Stimulated activated effector memory CD8-positive, alpha-beta T cell treated with anti-CD3 and anti-CD28 coated beads, Interleukin-12 subunit alpha, Interleukin-12 subunit beta, amount 100 ng/mL, for 72 hours (primary cell): ENCODE measurements at places on chromosomes 6 and 20.
A peak's percentile ranks its signal among the peaks of the same experiment; 100 is the strongest.

GRCh38 chr20:60904730-60905129 lies 347.3 kb upstream of the CDH4 start:
- no peak for DNase-seq

DNA sequence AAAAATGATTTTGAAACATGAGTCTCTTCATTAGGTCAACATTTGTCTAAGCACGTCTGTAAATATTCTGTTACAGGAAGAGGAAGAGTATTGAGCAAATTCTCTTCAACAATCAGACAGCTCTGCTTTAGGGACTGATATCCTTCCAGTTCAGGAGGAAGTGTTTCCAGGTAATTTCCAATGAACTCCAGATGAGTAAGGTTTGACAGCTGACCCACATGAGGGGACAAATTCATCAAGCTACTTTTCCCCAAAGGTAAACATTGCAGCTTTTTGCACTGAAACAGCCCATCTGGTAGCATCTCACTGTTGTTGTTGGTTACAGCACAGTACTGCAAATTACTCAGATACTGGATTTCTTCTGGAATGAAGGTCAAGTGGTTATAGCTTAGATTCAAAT lies 18.1 kb downstream of the ENPP1 start:
- DNase-seq: no peak

DNA sequence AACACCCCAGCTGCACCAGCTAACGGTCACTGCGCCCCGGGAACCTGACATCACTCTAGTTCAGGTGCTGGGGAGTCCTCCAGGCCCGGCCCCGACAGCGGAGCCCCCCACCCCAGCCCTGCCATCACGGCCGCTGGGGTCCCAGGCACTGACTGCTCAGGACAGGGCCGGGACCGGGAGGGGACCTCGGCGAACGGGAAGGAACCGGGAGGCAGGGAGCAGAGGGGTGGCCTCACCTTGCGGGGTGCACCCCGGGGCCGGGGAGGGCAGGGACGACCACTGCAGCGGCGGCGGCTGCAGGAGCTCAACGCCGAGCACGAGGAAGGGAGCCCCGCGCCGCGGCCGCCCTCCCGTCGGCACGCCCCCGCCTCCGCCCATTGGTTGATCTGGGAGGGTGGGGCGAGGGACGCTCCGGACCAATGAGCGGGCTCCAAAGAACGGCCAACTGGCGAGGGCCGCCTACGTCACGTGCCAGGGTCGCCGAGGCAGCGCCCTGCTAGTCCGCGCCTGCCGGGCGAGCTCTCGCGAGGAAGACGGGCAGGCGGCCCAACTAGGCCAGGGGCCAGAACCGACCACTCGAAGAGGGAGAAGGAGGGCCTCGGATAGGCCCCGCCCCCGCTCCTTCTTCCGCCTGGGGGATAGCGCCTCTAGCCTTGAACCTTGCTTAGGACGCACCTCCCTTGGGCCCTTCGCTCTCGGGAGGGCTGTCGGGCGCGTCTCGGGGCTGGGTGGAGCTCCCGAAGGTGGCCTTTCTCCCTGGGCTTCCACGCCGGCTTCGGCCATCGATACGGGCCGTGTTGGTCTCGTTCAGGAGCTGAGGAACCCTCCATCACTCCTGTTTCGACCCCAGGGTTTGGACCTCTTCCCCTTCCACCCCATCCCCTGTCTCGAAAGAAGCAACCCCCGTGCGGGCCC lies at the start of gene ADISSP:
Gene ADISSP (minus strand): TSS at position 327 of the 915 bp plus-strand sequence. CDS start 7,653 bp downstream, outside the sequence.
- peak; percentile 97 for DNase-seq

DNA sequence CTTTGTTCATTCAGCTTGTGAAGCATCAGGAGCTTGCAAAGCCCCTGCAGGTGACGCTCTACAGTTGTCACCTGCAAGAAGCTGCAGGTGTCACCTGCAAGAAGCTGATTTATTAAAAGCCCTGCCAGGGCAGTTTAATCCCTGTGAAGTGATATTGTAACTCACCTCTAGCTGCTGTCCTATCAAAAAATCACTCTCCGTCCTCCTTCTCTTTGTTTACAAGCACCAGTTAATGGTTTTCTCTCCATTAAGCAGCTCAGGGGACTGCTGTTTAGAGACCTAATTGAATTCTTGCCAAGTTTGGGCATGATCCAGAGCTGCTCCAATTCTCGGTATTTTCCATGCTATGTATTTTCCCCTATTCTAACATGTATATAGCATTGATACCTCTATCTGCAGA lies 345.9 kb downstream of the ARHGAP18 start:
- no peak for DNase-seq

GRCh38 chr20:24892522-24892921 lies 56.5 kb upstream of the CST7 start:
- DNase-seq: no peak

- DNase-seq: no peak
Measured at GRCh38 chr20:19652591-19653026, 105.4 kb upstream of the RIN2 start.

DNA sequence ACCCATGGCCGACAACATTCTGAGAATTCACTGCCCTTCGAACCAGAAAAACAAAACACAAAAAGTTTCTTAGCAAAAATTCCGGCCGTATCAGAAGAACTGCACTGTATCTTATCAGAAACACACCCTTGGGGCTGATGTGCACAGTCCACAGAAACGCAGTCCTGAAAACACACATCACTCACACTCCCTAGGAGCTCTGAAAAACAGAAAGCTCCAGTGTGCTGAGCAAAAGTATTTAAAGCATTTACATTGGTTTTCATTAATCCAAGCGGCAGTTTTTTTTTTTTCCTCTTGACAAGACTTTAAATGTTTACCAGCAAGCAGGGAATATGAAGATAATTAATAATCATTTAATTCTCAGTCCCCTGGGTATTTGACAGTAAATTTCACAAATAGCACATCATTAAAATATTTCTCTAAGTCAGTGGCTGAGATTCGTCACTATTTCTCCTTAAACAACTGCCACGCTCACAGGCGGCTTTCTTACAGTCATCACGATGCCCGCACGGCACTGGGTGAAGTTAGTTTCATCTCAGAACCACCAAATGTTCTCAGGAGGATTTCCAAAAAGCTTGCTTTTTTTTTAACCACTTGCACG lies 13.3 kb downstream of the NFATC2 start:
- DNase-seq: no peak

DNA sequence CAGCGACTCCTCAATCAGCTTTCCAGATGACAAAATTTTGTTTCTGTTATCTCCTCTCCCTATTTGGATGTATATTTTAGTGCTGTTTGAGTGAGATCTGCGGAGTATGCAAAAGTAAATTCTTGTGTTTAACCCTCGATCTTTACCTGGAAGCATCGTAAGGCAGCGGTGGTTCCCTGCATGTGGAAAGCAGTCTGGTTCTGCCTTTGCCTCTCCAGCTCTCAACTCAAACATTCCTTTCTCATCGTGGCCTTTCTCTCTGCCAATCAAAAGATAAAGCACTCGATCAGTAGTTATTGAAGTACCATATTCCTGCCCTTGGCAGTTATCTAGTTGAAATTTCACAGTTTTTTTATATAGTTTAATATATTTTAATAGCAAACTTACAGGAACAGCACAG lies 44.0 kb upstream of the BTN3A2 start:
- no peak for DNase-seq

DNA sequence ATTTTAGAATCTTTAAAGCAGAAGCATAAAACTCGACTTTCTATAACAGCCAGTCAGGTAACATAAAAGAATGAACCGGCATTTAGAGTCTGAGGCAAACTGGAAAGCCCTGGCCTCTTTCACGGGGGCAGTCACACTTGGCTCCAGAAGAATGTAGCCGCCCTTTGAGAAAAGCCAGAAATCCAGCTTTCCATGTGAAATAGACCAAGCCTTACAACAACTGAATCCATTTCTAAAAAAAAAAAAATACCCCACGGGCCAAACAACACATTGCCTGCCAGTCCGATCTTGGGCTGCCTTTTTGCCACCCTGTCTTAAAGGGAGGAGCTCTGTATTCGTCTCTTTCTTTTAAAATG lies 252.9 kb upstream of the TAB2 start:
- no peak for DNase-seq

- DNase-seq: no peak
Measured at GRCh38 chr6:142303176-142303533, 1.3 kb downstream of the ADGRG6 start.

GRCh38 chr6:146871611-146872425 lies 273.0 kb downstream of the ADGB start:
- DNase-seq: no peak

DNA sequence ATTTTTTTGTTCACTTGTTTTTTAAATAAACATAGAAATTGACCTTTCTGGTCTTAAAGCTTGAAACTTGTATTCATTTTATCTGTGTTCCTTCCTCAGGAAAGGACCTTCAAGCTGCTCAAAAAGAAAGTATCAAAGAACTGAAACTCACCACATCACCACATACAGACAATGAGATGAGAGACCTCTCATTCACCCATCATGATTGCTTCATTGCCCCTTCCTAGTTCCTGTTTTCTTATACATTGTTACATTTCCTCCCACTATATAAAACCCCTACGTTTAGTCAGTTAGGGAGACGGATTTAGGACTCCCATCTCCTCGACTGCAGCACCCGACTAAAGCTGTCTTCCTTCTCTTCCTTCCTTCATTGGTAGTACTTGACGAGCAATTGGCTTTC lies 180.5 kb upstream of the OPRM1 start:
- no peak for DNase-seq

DNA sequence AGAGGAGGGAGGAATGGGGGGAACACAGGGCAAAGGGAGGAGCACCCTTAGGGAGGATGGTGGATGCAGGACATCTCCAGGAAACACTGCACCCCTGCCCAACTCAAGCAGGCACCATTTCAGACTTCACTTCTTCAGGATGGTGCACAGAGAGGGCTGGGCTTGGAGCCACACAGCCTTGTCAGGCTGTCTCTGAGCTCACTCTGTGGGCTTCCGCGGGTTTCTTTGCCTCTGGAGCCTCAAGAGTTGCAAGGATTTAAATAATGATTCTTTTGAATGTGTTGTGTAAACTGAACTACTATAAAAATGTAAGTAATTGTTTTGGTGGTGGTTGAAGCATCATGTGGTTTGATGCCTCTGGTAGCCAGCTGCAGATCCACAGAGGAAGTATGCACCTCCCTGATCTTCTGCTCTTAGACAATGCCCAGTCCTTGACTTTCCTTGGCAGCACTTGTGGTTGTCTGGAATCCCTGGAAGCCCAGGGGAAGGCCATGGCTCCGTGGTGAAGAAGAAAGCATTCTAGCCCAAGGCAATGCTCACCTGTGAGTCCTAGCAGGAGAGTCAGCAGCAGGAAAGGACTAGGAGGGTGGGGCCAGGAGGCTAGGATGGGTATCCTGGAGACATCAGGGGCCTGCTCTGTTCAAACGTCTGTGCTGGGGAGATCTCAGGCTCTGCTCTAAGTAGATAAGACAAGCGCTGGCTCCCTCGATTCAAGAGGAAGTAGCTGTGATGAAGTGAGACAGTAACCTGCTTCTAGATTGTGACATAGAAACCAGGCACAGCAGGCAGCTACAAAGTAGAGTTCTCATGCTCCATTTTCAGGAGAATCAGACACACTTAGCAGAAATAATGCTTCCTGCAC lies 50.2 kb upstream of the SIRPG start:
- DNase-seq: no peak

GRCh38 chr6:16355699-16356446 lies 117.5 kb downstream of the GMPR start:
- DNase-seq: no peak

- DNase-seq: no peak
Measured at GRCh38 chr20:23285536-23285935, 65.1 kb upstream of the NXT1 start.

DNA sequence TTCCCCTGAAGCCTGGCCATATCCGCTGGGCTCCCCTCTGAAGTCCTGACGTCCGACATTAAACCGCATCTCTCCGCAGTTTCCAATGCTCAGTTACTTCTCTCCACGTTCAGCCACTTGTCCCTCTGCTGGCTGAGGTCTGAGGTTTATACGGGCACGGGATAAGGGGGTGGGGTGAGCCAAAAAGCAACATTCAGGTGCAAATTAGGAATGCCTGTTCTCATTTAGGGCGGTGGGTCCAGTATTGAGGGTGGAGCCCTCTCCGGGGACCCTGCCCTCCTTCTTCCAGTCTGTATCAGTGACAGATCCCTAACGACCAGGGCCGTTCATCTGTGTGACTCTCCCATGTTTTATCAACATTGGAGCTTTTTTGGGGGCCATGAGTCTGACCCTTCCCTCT lies 1454.4 kb downstream of the HACE1 start:
- no peak for DNase-seq

DNA sequence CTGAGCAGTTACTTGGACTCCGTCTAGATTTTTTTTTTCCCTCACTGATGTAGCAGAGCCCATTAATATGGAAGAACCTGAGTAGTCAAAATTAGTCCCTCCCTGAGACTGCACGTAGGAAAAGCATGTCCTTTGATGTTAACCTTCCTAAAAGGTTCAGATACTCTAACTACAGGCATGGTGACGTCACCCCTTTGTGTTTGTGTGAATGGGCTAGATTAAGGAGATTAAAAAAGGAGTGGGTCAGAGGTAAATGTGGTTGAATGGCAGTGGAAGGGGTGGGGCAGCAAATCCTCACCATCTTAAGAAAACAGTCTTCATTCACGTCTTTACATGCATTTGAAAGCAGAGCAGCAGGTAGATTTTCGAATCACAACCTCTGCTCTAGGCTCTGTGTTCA lies 521.1 kb downstream of the TFAP2B start:
- DNase-seq: no peak

DNA sequence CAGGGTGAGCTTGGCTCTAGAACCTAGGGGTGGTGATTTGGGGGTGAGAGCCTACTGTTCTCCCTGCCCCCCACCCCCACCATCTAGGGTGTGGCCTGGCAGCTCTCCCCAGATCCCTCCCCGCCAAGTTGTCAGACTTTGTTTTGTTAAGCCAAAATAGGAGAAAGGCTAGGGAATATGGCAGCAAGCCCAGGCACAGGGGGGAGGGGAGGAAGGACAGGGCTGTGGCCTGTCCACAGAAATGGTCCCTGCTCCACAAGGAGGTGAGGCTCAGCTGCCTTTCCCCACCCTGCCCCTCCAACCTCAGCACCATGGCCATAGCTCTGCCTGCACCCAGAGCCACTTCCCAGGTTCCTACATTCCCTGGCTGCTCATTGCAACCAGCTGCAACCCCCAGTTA lies 17.2 kb downstream of the SCUBE3 start:
- DNase-seq: no peak

DNA sequence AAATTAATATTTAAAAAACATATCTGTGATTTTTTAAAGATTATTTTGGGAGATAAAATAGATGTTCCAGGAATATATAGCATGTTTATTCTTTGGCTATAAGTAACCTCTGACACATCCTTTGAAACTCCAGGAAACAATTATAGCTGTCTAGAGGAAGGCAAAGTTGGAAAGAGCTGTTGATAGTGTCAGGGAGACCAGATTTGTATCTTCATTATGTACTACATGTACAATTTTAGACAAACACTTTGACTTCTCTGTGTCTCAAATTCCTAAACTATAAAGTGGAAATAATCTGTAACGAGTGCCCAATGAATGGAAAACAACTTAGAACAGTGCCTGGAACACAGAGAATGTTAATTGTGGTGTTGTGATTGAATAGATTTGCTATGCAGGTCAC lies 25.6 kb upstream of the ADGRG6 start:
- DNase-seq: no peak

GRCh38 chr20:34896086-34896621 lies 19.7 kb downstream of the ACSS2 start:
- no peak for DNase-seq

- no peak for DNase-seq
Measured at GRCh38 chr20:9402546-9402945, 111.8 kb upstream of the LAMP5 start.

GRCh38 chr6:24935366-24936152 lies at the start of gene RIPOR2:
TSS of gene RIPOR2 (minus strand) at chr6:24935960. CDS start at chr6:24935898, 62 bp downstream.
- peak; percentile 81 for DNase-seq

- no peak for DNase-seq
Measured at GRCh38 chr6:131868836-131869235, 61.0 kb downstream of the ENPP1 start.

GRCh38 chr6:17388365-17388764 lies 5.0 kb upstream of the CAP2 start:
- DNase-seq: no peak

- no peak for DNase-seq
Measured at GRCh38 chr6:132298344-132298949, 102.8 kb downstream of the MOXD1 start.
